ENCODE measurements at places on chromosomes 12 and 14.
A peak's percentile ranks its signal among the peaks of the same experiment; 100 is the strongest.

GRCh38 chr12:57736741-57737466, 1.6 kb downstream of the AGAP2 start:
- DNase-seq, result no peak

DNA sequence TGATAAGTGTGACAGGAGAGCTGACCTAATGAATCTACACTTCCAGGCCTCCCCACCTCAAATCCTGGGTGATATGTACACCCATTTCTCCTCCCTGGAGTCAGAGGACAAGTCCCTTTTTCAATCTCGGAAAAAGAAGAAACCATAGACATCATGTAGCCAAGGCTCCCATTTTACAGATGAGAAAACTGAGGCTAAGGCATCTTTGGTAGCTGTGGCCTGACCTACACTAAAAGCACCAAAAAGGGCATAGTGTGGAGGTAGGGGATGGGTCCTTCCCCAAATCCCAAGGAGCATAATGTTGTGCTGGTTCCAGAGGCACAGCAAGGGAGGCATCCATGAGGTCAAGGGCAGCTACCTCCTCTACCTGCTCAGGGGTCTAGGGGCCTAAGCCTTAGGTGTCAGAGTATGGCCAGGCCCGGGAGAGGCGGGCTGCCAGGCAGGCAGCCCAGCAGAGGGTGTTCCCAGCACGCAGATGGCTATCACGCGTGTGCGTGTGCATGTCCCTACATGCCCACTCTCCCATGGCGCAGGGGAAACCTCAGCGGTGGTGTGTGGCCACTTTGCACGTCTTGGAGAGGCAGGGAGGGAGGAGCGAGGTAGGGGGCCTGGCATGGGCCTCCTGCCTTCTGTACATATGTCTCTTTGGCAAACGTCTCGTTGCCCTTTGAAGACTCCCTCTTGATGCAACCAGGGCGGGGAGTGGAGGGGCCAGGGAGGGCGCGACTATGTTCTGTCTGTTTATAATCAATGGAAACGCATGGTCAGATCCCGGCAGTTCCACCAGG, 2.5 kb downstream of the PGF start:
- DNase-seq, result no peak

DNA sequence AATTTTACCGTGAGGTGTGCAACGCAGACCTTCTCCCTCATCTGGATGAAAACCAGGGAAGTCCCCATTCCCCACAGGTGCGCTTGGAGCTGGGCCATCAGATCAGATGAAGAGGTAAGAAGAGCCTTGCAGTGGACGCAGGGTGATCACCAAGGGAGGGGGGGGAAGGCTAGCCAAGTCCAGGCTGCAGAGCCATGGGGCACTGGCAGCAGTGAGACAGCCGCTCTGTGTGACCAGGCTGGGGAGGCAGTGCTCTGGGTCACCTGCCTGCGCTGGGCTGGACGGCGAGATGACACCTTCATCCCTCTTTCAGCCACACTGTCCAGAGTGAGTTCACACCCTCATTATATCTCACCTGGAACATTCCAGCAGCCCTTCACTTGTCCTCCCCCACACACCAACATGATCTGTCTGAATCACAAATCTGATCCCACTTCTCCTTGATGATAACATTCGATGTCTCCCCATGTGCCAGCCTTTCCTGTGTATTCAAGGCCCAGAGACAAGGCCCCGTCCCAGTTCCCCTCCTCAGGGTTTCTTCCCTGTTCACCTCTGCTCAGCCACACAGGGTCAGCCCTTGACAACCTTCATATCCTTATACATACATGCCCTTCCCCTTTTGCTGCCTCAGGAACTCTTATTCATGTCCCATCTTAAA, 65.9 kb upstream of the VASH1 start:
- DNase-seq, result peak; percentile 52

- DNase-seq, result no peak
Measured at GRCh38 chr12:72872996-72873395, 600.8 kb downstream of the TRHDE start.

- DNase-seq, result no peak
Measured at GRCh38 chr12:49954863-49955830, 4.6 kb downstream of the AQP2 start.

- DNase-seq, result no peak
Measured at GRCh38 chr12:66387117-66387516, 84.8 kb downstream of the HELB start.

DNA sequence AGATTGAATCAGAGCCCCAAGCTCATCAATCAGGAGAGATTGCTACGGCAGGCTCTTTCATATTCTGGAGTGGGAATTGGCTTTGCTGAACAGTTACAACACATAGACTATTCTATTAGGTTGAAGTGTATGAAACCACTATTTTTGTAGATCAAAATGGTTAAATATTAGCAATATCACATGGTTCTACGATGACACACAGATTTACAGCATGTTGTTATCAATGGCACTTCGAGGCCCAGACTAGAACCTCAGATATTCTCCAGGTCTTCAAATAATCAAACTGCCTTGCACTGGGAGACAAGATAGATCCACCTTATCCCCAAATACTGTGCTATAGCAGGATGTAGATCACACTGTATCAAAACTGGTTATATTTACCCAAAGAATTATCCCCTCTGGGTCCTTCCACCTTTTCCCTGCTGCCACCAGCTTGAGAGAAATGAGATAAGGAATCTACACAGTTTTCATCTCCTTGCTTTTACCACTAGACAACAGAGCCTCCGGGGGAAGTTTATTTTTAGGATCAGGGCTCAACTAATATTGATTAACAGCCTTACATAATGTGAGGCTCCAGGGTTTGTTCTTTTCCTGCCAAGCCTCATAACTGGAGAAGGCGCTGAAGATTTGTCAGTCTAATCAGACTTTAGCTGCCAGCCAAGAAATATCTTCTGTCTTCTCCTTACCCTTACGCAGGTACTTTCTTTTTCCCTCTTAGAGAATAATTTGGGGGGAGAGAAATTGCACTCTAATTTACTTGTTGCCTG, 507.1 kb downstream of the DIO2 start:
- DNase-seq, result no peak

DNA sequence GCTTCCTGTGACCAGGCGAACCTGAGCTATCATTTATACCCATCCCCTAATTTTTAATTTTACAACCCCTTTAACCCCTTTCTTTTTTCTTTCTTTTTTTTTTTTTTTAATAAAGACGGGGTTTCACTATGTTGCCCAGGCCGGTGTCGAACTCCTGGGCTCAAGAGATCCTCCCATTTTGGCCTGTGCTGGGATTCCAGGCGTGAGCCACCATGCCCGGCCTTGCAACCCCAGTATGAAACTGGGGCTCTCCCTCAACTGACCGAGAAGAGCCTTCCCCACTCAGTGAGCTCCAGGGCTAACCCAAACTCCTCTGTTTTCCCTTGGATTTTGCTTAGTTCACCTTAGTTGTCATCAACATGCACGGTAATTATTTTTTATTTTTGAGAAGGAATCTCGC, 992 bp downstream of the CPSF2 start:
- DNase-seq, result no peak

- DNase-seq, result peak; percentile 51
Measured at GRCh38 chr14:68791078-68791901, 1.6 kb downstream of the ZFP36L1 start.

GRCh38 chr14:63852271-63852816, 460 bp upstream of the SYNE2 start:
- DNase-seq, result no peak

DNA sequence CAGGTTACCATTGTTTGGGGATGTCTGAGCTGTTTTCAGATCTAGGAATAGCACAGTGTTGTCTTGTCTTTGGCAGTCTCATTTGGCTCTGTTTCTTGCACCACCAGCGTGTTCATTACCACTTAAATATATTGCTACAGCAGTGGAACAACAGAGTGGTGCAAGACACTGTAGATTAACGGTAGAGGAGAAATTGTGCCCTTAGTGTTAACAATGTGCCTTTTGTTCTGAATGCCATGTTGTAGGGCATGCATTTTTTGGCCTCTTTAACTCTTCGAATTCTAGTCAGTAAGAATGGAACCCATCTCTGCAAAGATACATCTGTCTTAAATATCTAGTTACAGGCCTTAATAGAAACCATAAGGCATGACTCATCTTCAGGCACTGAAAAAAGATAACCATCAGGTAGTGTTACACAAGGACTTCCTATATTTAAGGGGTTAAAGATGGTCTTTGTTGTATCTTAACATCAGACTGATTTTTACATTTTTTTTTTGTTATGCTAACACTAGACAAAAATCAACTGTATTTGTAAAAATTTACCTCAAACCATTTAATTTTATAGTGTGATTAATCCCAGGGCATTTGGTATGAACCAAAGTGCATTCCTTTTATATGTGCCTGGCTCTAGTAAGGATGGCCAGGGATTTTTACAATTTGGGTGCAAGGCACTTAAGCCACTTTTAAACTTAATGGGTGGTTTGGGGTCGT, 12.9 kb downstream of the DYRK2 start:
- DNase-seq, result no peak
